ENCODE measurements at places on chromosomes 1 and 21.
A peak's percentile ranks its signal among the peaks of the same experiment; 100 is the strongest.

GRCh38 chr1:85121744-85122143, 73.4 kb upstream of the MCOLN3 start:
- no peak for DNase-seq

DNA sequence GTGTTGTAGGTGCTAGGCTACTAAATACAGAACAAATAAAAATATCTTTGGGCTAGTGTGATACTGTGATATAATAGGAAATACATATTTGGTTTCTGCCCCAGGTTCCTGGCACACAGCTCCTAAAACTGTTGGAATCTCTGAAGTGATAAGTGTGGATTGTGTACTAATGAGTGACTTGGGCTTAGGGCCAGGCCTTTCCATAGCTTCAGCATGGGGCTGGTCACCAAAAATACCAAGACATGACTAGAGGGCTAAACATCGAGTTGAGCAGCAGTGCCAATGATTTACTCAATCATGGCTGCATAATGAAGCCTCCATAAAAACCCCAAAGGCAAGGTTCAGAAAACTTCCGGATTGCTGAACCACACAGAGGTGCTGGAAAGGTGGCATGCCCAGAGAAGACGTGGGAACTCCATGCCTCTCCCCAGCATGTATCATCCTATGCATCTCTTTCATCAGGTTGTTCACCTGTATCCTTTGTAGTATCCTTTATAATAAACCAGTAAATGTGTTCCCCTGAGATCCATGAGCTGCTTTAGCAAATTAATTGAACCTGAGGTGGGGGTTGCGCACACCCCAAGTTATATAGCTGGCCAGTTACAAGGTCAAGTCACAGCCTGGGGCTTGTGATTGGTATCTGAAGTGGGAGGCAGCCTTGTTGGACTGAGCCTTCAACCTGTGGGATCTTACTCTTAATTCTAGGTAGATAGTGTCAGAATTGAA, 51.6 kb downstream of the ZMYM4 start:
- no peak for DNase-seq

- DNase-seq = no peak
These were observed 24.4 kb upstream of the FGGY start for GRCh38 chr1:59272507-59272906.

GRCh38 chr1:182357171-182357570, 34.4 kb downstream of the GLUL start:
- DNase-seq = no peak

GRCh38 chr1:112674986-112675727, 698 bp downstream of the MOV10 start:
- DNase-seq = peak; percentile 52

- DNase-seq = no peak
These were observed 34.4 kb downstream of the HHAT start for GRCh38 chr1:210363119-210363518.

DNA sequence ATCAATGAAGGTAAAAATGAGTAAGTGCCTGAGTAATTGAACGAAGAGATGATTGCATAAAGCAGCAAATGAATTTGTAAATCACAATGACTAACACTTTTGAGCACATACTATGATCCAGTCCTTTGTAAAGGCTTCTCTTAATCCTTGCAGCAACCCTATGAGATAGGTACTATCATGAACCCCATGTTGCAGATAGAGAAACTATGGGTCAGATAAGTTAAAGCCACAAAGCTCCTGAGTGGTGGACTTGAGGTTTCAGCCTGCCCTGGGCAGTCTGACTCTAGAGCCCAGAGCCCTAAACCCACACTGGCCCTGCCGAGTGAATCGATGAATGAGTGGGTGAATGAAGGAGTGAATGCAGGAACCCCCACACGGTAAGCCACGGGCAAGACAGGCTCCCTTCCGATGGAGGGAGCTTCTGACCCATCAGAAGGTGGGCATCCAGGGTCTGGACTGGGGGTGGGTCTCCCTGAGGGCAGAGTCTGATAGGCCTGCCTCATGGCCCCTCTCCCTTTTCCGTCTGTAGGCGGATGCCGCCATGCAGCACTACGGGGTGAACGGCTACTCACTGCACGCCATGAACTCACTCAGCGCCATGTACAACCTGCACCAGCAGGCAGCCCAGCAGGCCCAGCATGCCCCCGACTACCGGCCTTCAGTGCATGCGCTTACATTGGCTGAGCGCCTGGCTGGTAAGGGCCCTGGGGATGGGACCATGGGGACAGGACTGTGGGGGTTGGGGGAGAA, 17.0 kb downstream of the DMBX1 start:
- DNase-seq = no peak

- no peak for DNase-seq
These were observed 106.8 kb downstream of the RAVER2 start for GRCh38 chr1:64851664-64852063.

DNA sequence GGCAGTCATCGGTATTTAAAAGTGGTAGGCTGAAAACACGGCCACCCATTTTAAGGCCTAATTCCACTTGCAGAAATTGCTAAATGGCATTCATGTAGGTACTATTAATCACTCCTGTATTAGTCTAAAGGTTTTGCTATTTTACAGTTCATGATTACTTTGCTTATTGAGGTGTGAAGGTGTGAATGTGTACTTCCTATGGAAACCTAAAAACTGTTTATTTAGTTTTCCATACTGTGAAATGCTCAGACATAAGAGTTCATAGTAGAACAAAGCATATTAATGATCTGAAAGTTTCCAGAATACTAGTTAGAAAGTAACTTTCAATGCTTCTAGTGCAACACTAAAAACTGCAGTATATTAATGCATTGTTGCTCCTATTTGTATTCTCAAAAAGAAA, 69.8 kb downstream of the ITGB3BP start:
- no peak for DNase-seq

GRCh38 chr1:28173980-28174297, 2.6 kb downstream of the PTAFR start:
- no peak for DNase-seq

DNA sequence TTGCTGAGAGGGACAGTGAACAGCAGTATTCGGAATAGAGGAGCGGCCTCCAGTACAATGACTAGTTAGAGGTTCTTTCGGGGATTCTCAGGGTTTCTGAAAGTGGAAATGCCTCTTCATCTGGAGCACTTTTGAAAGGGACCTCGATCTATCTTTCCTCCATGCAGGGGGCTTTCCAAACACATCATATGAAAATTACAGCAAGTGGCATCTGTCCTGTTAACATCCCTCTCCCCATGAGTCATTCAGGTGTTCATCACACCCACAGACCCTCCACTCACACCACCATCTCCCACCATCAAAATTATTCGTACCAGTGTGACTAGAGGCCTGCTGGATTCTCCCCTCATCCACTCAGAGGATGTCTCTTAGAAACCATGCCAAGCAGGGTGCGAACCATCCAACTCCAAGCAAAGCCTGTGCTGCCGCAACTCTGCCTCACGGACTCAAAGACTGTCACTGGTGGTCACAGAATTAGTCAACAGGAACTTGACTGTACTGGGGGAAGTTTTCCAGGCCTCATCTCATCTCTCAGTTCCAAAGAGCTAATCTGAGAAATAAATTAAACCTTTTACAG, 211.1 kb downstream of the MRPL39 start:
- DNase-seq = no peak

- DNase-seq = no peak
These were observed 6.9 kb upstream of the CDC42BPA start for GRCh38 chr1:227325156-227325555.

DNA sequence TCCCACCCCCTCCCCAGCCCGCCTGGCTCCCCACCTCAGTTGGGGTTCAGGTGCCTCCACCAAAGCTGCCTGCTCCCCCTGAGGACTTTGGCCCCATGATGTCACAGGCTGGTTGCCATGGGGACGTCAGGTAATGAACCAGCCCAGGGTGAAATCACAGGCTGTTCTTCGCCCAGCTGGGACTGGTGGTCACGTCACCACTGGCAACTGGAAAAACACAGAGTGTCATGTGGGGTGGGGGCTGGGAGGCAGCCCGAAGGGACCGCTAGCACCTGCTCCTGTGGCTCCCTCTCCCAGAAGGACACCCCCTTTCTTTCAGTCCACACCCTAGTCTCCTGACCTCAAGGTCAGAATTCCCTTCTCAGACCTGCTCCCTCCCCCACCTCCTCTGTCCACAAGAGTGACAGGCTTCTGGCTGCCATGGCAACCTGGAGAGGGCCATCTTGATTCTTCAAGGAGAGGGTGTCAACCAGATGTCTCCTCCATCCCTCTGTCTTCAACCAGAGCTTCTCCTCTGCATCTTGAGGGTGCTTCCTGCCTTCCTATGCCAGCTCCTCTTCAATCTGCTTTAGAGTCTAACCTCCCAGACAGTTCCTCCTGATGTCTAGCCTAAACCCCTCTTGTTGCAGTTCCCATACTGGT, 6.2 kb downstream of the FAM131C start:
- no peak for DNase-seq

GRCh38 chr1:170729225-170730002, 65.5 kb downstream of the PRRX1 start:
- DNase-seq = no peak

GRCh38 chr1:192713921-192714320, 78.0 kb downstream of the RGS13 start:
- no peak for DNase-seq

- DNase-seq = no peak
These were observed 243.0 kb downstream of the SLC45A1 start for GRCh38 chr1:8560611-8561544.

DNA sequence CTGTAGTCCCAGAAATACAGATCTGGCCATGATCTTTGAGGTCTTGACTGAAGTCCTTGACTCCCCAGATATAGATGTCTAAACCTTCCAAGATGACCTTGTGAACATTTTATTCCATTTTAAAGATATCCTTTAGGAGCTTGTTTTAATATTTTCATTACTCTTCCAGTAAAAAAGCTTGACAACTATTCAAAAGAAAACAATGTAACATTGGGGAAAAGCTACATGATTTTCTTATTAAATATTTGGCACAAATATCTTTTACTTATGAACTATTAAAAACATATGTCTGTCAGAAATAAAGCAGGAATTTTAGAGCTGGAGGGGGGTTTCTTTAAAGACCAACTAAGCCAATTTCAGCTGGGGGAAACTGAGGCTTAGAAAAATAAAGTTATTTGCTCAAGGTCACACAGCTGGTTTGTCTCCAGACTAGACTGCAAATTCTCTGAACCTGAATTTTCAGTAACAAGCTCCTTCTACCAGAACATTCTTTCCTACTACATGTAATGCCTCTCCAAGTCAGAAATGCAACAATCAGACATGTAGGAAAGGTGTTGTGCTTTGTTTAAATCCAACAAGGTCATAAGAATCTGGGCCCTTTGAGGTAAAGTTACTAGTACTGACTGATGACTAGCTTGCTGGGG, 67.0 kb upstream of the PTCH2 start:
- no peak for DNase-seq

GRCh38 chr1:169877800-169878491, 15.8 kb downstream of the SCYL3 start:
- DNase-seq = no peak

GRCh38 chr1:17319561-17320350, 11.8 kb downstream of the PADI4 start:
- no peak for DNase-seq

- DNase-seq = no peak
These were observed 16.3 kb downstream of the PDZK1 start for GRCh38 chr1:145690587-145691558.

- DNase-seq = no peak
These were observed 221.5 kb downstream of the RERE start for GRCh38 chr1:8595941-8596340.

GRCh38 chr1:58409890-58410289, 136.6 kb downstream of the OMA1 start:
- no peak for DNase-seq

GRCh38 chr21:14763695-14764064, 217.6 kb upstream of the SAMSN1 start:
- no peak for DNase-seq

- DNase-seq = peak; percentile 44
These were observed 283.1 kb downstream of the LMX1A start for GRCh38 chr1:165073185-165074007.

DNA sequence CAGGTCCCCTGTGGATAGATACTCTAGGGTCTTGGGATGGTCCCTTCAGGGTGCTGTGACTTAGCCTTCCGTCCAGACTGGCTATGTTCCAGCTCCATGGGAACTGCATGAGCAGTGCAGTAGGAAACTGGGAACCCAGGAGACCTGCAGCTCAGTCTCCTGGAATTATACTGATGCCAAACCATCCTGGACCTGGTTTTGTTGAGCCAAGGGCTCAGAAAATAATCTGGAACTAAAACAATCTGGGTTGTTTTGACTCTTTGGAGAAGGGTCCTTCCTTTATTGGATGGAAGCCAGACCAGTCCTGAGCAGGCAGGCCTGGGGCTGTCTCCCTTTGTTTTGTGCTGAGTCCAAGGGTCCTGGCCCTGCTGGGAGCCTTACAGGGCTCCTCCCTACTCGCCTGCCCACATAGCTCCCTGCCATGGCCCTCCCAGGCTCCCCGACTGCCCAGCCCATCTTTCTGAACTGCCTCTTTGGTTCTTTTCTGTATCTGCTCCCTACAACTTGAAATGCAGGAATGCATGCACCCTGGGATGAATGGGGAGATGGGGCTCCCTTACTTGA, 1.2 kb downstream of the IPO13 start:
- no peak for DNase-seq

DNA sequence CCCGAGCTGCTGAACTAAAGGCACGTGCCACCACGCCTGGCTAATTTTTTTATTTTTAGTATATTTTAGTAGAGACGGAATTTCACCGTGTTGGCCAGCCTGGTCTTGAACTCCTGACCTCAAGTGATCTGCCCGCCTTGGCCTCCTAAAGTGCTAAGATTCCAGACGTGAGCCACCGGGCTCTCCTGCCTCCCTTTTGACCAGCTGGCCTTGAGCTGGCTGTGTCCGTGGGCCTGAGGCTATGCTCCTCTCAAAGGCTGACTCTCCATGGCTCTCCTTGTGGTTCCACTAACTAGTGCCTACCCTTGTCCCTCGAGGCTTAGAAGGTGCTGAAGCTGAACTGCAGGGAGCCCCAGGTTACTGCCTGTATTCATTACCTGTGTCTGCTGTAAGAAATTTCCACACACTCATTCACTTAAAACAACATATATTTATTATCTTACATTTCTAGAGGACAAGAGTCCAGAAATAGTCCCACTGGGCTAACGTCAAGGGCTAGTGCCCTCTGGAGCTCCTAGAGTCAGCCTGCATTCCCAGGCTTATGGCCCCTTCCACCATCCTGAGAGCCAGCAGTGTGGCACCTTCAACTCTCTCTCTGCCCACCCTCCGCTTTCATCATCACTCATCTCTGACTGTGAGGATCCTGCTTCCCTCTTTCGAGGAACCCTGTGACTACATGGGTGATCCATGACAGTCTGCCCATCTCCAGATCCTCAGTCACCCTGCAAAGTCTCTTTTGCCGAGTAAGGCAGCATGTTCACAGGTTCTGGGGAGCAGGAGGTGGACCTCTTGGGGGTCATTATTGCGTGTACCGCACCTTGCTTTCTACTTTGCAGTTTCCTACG, 34.9 kb downstream of the ETS2 start:
- DNase-seq = no peak

- DNase-seq = peak; percentile 54
These were observed 7.0 kb upstream of the GPR88 start for GRCh38 chr1:100530880-100531487.

Measured in left renal cortex interstitium (tissue), 4 donors.